ENCODE measurements at places on chromosomes 4 and X. TPM values are rescaled to one million over a fixed set of nuclear protein-coding genes. Genes with fewer than 3 reads are reported as not detected.

The IQCM gene
- not detected for polyA plus RNA-seq

The BEX1 gene
- polyA plus RNA-seq = 13.3 TPM

DNA sequence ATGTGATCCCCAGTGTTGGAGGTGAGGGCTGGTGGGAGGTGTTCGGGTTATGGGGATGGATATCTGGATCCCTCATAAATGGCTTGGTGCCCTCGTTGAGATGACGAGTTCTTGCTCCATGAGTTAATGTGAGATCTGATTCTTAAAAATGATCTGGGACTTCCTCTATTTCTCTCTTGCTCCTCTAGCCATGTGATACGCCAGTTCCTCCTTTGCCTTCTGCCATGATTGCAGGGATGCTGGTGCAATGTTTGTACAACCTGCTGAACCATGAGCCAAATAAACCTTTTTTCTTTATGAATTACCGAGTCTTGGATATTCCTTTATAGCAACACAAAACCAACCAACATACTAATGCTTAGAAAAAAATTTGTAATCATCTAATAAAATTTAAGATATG is 56.6 kb downstream of the STAP1 start:
- DNase-seq = no peak

GRCh38 chr4:8022767-8023695 is 83.4 kb upstream of the AFAP1 start:
- DNase-seq = no peak

The CT45A1 gene
- 14.2 TPM for polyA plus RNA-seq

GRCh38 chrX:30920271-30920670 is 31.2 kb upstream of the TAB3 start:
- no peak for DNase-seq

The ZAR1 gene
- not detected for polyA plus RNA-seq

DNA sequence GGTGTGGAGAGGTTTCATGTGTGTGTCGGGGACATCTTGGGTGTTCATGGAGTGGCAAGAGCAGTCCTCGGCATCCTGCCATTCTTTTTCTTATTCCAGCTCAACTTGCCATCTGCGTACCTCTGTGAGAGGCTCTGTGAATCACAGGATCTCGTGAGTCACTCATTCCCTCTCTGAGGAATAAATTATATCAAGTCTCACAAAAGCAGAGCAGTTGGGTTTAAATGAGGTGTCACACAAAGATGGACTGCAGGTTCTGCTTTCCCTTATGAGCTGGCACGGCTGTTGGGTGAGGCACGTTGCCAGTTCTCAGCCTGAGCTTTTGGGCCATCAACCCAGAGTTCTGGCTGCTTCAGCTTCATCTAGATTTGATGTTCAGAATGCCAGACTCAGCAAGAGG is 6.8 kb upstream of the OCIAD2 start:
- DNase-seq = no peak

DNA sequence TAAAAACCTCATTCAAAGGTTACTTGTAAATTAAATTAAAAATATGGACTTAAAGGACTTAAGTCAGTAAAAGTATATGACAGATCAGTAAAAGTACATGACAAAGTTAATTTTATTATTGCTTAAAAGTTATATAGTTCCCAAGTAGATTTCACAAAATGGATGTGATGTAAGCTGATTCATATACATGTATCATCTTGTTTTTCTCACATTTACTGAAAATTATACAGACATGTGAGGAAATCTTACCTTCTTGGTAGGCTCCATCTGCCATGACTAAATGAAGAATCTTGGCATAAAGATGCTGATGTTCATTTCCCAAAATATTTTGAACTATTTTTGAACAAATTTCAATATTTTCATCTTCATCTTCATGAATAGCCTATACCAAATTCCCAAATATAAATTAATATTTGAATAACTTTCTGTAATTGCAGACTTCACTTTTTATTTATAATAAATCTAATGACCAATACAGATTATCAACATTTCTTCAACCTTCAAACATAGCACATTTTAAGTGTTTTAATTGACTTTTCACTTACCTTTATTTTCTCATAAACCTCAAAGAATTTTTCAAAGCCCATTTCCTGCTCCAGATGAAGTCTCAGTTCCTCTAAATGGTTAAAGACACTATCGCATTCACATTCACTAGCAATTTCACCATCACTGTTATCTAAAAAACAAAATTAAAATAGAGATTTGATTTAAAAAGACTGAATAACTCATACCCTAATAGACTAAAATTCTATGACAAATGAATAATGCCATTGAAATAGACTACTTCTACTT is 129.4 kb upstream of the SH3RF1 start:
- no peak for DNase-seq

DNA sequence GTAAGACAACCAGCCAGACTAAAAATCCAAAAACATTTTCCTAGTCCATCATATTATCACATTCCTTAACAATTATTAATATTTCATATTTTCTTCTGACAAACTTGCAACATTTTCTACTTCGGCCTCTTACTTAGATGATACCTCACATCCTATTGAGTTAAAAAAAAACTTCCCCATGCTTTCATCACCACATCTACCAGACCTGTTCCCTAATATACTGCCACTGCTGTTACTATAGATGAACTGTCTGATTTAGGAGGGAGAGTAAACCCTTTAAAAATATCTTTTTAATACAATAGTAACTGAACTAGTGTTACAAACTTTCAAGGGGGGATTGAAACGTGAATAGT is 1.5 kb downstream of the FAM200B start:
- no peak for DNase-seq

DNA sequence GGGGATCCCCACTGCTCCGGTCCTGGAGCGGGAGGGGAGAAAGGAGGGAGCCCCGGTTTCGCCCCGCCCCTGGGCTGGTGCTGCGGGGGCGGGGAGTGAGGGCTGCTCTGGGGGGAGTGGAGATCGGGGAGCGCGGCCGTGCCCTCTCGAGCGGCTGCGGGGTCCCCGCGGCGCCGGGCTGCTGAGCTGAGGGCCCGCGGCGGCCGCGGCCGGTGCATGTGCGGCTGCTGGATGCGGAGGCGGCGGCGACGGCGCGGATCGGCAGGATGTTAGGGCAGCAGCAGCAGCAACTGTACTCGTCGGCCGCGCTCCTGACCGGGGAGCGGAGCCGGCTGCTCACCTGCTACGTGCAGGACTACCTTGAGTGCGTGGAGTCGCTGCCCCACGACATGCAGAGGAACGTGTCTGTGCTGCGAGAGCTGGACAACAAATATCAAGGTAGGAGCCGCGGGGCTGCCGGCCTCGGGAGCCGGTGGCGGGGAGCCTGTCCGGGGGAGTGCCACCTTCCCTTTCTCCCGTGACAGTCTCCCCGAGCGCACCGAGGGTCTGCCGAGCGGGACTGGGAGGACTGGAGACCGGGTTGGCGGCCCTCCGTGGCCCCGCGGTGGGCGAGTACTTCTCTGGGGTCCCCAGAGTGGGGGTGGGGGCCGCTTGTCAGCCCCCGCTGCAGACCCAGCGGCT is at the start of gene ING2:
ING2 (plus strand) TSS at position 129 of the 681 bp plus-strand sequence; CDS start at position 267, 138 bp downstream.
- DNase-seq = peak; percentile 55

GRCh38 chr4:152609481-152609880 is 70.3 kb downstream of the TMEM154 start:
- no peak for DNase-seq

- DNase-seq = no peak
Measured at GRCh38 chr4:1008840-1009541, 2.4 kb upstream of the FGFRL1 start.

DNA sequence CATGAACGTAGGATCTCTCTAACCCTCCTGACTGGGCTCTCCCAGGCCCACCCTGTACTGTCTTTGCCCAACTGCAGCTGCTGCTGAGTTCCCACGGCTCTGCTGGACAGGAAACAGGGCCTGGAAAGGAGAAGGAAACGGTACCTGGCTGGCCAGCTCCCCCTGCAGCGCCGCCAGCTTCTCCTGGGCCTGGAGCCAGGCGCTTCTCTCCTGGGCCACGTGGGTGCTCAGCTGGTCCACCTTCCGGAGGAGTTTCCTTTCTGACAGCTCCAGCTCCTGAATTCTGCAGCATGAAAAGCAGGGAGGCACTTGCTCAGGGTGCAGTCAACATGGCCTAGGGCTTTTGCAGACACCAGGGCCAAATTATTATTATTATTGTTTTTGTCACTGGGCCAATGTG is 6.5 kb downstream of the C4orf50 start:
- peak; percentile 8 for DNase-seq

DNA sequence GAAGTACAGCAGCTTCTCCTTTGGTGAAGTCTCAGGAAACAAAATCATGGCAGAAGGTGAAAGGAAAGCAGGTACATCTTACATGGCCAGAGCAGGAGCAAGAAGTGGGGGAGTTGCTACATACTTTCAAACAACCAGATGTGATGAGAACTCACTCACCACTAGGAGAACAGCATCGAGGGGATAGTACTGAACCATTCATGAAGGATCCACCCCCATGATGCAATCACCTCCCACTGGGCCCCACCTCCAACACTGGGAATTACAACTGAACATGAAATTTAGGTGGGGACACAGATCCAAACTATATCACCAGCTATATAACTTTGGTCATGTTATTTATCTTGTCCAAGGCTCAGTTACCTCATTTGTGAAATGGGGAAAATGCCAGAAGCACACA is 159.4 kb downstream of the OPHN1 start:
- DNase-seq = no peak

The PWWP3B gene
- 4.6 TPM for polyA plus RNA-seq

- DNase-seq = no peak
Measured at GRCh38 chr4:168528131-168528949, 31.5 kb downstream of the PALLD start.

The RRH gene
- 0.84 TPM for polyA plus RNA-seq

The PAGE2 gene
- polyA plus RNA-seq = not detected

DNA sequence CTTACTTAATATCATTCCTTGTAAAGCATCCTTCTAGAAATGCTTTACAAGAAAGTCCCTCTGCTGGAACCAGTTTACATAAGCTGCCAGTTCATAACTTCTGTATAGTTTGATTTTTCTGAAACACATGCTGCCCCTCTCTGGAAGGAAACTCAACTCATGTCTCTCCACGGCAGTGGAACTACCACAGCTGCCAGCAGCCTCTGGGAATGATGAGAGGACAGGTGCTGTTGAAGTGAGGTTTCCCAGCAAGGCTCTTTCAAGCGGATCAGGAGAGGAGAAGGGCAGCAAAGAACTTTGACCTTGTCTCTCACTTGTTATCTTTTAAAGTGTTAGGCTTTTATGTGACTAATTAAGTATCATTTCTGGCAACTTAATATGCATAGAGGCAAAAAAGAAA is 7.3 kb downstream of the GRPR start:
- no peak for DNase-seq

DNA sequence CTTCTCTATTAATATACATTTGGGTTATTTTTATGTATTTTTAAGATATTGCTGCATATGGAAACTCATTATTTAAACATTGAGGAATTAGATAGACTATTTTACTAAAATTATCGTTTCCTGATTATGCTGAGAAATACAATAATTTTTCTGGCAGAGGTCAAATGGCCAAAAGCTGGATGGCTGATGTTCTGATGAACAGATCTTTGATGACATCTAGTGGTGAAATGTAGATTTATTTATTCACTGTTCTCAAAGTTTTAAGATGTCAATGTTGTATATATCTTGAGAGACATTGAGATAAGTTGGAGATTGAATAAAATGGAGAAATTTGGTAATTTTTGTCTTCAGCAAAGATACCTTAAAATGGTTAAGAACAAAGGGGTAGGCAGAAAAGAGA is 96.2 kb downstream of the UGT8 start:
- no peak for DNase-seq

- DNase-seq = no peak
Measured at GRCh38 chr4:179766938-179767337, 2324.7 kb upstream of the AGA start.

DNA sequence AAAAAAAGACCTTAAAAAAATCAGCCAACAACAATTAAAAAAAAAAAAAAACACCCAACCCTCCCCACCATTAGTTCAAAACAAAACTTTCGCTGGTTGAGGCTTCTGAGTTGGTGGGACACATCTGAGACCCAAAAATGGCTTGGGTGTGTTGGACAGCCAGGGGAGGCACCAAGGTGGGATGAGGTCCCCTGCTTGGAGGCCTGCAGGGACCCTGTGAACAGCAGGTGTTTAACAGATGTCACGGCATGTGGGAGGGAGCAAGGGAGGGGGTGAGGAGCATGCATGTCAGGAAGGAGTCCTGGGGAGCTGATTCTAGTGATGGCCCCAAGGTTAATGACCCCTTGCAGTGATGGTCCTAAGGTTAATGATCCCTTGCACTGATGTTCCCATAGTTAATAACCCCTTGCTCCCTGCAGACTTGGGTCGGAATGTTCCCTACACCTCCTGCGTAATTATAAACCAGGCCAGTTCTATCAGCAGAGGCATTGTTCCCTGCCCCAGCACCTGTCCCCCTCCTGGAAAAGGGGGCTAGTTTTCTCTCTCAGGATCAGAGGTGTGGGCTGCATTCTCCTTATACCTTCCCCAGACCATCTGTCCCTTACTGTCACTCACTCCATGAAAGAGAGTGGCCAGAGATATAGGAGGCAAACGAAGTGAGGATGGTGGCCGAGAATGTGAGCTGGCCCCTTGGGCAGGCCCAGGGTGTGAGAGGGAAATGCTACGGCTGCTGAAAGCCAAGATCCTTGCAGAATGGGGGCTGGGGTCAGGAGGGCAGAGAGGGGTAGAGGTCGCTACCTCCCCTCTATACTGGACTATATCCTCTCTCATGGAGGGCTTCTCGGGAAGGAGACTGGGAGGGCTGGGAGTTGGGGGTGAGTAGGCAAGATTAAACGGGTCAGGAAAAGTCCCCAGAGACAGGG is 2.3 kb upstream of the FOXP3 start:
- DNase-seq = no peak

The FRMPD4 gene
- 0.45 TPM for polyA plus RNA-seq

DNA sequence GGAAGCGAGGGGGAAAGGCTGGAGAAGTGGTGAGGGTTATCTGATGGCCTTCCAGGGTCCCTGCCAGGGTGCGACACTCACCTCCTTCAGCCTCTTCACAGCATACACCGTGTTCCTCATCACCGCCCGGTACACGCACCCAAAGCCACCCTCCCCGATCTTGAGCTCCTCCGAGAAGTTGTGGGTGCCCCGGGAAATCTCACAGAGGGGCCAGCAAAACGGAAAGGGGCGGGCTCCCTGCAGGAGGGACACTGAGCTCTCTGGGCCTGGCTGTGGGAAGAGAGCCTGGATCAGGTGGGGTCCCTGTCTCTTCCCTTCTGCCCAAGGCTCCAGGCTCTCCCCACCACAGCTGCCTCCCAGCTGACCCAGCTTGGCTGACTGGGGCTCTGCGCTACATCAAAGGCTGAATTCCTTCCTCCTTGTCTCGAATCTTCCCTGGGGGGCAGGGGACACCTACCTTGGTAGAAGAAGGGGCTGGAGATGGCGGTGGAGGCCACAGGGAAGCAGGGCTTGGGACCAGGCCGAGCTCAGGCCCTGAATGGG is 1.1 kb downstream of the IRAK1 start:
- no peak for DNase-seq

DNA sequence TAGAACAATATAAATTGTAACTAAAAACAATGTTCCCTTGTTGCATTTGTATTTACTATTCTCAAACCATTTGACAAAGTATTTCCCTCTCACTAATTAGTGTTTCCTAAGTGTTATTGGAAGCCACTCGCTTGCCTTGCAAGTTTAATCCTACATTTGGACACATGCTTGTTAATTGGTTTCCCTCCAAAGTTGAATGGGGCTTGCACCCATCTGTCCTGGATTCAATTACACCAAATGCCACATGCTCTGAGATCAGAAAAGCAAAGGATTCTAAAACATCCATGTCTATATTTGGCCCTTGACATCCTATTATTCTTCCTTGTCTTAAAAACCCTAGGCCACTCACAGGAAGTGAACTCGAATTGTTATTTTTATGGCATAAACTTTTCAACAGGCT is 146.6 kb downstream of the AMELX start:
- DNase-seq = no peak

Data from left lung (tissue), 14 donors.